ENCODE measurements at places on chromosomes 1 and 21.

DNA sequence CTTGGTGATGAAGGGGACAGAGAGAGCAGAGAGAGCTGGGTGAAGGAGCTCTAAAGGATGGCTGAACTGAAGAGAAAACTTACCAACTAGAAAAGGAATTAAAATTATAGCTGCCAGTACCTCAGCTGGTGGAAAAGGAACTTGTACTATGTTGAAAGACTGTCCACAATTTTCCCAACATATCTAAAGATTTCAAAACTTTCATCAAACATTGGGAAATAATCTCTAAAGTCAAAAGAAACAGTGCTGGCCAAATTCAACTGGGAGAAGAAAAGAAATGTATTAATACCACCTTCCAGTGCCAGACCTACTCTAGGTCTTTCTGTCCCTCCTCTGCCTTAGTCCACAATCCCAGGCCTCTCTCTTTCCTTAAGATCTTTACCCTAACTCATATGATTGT is 6.1 kb downstream of the SMG5 start:
- no peak for DNase-seq

DNA sequence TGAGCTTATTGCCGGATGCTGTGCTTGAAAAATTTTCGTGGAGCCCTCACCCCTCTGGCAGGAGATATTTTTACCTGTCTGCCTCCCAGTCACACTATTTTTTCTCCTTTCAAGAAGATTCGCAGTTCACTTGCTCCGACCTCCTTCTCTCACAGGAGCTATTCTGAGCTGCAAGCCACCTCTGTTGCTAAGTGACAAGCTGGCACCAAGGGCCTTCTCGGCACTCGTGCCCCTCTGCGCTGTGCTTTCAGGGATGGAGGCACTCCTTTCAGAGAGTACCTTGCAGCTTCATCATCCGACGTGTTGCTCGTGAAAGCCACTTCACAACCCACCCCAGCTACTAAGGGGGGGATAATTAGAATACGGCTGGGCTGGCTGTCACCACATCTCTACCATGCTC is 11.6 kb downstream of the SLC6A17 start:
- DNase-seq, result no peak

- DNase-seq, result no peak
Measured at GRCh38 chr1:101120868-101121267, 95.3 kb upstream of the DPH5 start.

GRCh38 chr1:3869751-3870301 is 12.6 kb downstream of the DFFB start:
- no peak for DNase-seq

DNA sequence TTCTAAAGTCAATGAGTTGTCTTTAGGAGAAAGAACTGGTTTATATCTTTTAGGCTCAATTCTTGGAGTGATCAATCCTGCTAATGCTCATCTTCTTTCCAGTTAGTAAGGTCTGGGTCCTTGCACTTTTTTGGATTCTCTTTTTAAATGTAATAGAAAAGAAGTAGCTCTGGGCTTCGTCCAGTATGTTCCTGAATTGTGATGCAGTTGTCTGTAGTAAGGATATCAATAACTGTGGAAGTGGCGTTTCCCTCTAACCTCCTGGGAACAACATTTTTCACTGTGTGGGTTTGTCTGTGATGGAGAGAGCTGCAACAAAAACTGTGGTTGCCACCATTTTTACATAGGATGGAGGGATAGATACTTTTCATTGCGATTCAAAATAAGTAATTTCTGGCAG is 367.2 kb downstream of the USP25 start:
- DNase-seq, result no peak

- DNase-seq, result no peak
Measured at GRCh38 chr1:159937054-159937750, 8.2 kb downstream of the IGSF9 start.

DNA sequence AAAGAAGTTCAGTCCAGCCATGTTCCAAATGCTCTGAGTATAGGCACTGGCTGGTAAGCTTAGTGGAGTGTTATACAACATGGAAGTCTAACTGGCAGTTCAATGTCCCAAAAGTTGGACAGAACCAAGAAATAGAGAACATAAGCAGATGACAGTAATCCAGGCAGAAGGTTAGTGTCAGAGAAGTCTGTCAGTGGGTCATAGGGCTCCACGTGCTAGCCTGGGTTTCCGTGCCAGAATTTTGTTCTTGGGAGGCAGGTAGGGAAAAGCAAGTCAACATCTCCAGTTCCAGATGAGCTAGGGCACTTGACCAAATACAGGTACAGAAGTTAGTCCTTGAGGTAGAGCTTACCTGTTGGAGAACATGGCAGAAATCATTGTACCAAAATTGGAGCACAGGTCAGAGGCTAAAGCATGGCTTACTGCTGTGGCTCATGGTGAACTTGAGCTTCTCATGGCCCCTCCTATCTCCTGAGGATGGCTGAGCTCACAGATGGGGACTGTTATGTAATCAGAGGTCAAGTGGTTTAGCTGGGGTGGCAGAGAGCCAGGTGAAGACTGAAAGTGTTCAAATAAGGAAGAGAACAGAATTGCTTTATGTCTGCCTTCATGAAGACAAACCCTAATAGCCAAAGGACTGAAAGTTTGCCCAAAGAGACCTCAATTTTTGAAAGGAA is 170.8 kb downstream of the NFIA start:
- DNase-seq, result peak; percentile 73

DNA sequence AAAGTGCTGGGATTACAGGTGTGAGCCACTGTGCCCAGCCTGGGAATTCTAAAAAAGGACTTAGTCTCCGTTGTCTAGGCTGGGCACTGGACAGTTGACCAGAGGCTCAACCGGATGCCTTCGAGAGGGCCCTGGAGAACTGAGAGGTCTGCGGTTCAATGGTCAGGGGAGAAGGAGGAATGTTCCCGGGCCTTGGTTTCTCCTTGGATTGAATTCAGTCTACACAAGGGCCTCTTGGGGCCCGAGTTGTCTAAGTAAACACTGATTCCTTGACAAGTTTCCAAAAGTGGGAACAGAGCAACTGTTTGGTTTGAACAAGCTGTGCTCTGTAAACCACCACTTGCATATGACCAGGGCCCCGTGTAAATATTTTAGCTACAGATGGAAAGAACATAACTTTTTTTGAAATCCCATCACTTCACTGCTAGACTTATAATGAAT is 29.1 kb upstream of the CAPZB start:
- DNase-seq, result peak; percentile 58

- DNase-seq, result no peak
Measured at GRCh38 chr1:147337040-147337630, 94.7 kb downstream of the CHD1L start.

DNA sequence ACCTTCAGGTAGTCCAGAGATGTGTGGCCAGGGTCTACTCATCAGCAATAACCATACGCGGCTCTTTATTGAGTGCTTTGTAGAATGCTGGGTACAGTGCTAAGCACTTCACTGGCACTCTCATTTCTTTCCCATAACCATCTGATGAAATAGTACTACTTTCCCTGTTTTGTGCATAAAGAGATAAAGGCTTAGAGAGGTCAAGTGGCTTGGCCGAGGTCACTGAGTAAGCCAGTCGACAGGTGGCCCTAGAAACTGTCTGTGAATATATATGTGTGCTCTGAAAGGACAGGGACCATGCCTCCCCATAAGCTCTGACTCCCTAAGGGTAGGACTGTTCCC is 52.8 kb downstream of the NENF start:
- DNase-seq, result no peak

GRCh38 chr1:156291226-156292061 is 4.0 kb downstream of the GLMP start:
- DNase-seq, result peak; percentile 94

GRCh38 chr1:23578311-23578996 is 19.2 kb upstream of the ID3 start:
- no peak for DNase-seq

GRCh38 chr1:168281603-168282325 is 1.1 kb downstream of the TBX19 start:
- no peak for DNase-seq

DNA sequence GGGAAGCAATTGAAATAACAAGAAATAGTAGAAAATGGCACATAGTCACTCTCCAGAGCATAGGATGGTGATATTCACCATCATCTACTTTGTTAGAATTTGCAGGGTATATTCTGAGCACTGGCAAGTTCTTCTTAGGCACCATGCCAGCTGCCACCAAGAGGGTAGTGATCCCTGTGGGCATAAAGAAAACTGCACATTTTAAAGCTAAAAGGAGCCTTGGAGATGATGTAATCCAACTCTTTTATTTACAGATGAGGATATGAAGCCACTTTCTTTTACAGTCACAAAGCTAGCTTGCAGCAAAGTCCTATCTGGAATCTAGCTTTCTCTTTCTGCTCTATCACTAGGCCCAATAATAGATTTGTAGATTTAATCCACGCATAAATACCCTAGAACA is 69.0 kb downstream of the PTGER3 start:
- peak; percentile 24 for DNase-seq

GRCh38 chr1:19071674-19072281 is 115.3 kb upstream of the IFFO2 start:
- peak; percentile 11 for DNase-seq

GRCh38 chr1:172708452-172708851 is 49.5 kb downstream of the FASLG start:
- no peak for DNase-seq

DNA sequence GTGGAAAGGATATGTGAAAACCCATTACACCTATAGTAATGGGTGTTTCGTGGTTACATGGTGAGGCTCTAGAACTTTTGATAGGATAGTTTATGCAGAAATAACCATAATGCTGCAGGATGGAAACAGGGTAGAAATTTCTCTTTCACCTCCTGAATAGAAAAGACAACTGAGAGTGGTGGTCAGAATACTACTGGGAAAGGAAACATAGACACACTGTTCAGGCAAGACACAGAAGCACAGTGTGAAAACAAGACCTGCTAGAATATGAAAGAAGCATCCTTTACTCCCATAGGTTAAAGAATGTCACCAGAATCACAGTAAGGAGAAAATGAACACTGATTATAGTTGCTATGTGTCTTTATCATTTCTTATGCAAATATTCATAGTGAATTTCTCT is 496.6 kb downstream of the DPYD start:
- no peak for DNase-seq

- DNase-seq, result no peak
Measured at GRCh38 chr1:39788426-39788757, 273 bp downstream of the BMP8B start.

GRCh38 chr1:172939475-172939874 is 111.3 kb downstream of the TNFSF18 start:
- no peak for DNase-seq

DNA sequence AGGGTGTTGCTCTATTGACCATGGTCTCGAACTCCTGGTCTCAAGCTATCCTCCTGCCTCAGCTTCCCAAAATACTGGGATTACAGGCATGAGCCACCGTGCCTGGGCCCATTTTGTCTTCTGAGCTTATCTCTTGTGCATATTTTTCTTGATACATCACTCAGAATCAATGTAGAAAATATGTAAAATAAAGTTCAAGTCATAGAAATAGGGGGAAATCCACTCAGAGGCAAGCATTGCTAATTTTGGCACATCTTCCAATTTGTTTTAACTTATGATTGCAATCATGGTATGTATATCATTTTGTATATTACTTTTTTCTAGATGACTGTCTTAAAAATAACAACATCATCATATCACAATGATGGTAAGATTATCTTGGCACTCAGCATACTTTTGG is 21.6 kb downstream of the RIT1 start:
- DNase-seq, result no peak

DNA sequence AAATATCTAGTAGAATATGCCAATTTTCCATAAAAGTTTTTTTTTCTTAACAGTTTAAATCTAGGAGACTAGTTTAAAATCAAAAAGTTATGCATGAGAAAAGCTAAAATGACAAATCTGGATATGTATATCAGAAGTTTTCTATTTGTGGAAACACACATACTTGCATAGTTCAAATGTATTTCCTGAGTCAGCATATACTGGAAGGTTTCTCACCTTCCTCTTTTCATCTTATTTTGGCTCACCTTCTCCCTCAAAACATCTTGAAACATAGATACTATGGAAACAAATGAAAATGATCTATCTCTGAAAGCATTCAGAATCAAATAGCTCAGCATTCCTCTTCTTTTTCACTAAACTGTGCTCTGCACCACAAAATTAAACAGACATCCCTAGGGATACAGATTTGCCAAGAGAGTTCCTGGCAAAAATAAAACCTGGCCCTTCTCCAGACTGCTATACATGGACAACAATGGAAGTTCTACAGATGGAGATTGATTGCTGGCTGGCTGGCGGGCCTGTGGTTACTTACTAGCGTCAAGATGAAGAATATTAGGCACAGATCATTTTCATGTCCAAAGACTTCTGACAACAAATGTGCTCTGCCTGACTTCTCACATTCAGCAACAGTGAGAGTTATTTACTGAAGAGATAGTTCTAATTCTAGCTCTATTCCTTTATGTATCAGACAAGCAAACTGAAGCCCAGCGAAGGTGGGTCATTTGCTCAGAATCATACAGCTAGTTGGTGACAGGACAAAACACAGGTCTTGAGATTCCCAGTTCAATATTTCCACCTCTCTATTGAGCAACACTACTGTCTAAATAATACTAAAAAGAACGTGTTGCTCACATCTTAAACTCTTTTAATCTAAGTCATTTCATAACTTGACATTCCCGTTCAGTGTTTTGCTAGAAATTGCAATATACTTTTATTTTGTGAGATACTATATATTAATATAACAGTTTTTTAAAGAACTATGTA is 26.6 kb downstream of the DIPK1A start:
- DNase-seq, result peak; percentile 49

DNA sequence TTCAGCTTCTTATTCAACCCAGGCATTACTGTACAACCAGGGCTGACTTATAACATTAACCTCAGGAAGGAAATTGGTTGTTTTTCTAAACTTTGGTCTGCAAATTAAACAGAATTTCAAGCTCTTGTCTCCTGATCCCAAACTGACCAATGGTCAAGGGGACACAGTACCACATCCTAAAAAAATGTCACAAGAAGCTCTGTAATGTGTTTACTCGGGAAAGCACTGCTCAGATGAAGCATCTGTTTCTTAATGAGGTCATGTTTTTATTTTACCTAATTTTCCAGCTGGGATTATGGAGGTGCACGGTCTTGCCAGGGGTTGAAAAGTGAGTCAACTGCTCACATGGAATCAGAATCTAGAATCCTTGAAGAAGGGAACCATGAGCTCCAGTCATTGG is 18.7 kb downstream of the ADAMTS5 start:
- DNase-seq, result no peak

DNA sequence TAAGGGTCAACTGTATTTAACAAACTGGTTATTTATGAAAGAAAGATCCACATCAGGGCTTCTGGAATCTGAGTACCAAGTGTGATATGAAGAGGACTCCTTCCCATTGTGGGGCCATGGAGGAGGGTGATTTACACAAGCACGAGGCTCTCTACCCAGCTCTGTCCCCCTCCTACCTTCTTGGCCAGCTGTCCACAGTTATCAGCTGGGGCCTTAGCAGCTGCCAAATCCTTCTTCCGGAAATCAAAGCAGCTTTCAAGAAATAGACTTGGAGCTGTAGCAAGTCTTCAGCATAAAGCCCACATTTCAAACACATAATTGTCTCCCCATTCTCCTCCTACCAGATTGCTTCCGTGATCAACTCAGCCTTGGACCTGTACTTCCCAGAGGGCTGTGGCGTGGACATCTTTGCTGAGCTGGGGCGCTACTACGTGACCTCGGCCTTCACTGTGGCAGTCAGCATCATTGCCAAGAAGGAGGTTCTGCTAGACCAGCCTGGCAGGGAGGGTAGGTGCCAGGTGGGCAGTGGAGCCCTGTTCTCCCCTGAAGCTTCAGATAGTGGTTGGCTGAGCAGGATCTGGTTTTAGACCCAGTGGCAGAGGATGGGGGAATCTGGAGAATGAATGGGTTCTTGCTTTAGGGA is 15.5 kb downstream of the AZIN2 start:
- DNase-seq, result no peak

- DNase-seq, result no peak
Measured at GRCh38 chr1:153869486-153869885, 53.3 kb downstream of the GATAD2B start.
